ENCODE measurements at places on chromosomes 6 and 20. TPM values are rescaled to one million over a fixed set of nuclear protein-coding genes. Genes with fewer than 3 reads are reported as not detected.

The DLL1 gene
- 4.0 TPM for polyA plus RNA-seq

The THBS2 gene
- polyA plus RNA-seq = 68.6 TPM

The VGLL2 gene
- not detected for polyA plus RNA-seq

The ELOVL2 gene
- polyA plus RNA-seq = not detected

The PLG gene
- 1.3 TPM for polyA plus RNA-seq

The HLA-DOA gene
- polyA plus RNA-seq = 2.8 TPM
